ENCODE measurements at places on chromosomes 5 and 9. TPM values are rescaled to one million over a fixed set of nuclear protein-coding genes. Genes with fewer than 3 reads are reported as not detected.

F12 gene
- polyA plus RNA-seq = 0.28 TPM

DNA sequence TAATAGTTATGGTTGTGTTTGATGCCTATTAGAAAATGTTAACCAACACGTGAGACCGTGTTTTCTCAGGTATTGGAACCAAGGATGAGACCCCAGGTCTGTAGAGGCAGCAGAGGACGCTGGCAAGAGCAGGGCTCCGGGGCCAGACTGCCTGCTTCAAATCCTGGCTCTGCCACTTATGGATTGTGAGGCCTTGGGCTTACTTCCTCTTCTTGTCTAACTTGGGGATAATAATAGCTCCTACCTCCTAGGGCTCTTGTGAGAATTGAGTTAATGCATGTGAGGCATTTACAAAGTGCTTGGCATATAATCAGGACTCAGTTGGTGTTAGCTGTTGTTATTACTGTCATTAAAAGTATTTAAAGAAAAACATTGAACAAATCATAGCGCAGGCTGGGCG lies 85.5 kb upstream of the PITX1 start:
- DNase-seq = no peak
- H3K4me3 ChIP-seq = no peak overlapping the region
- H3K36me3 ChIP-seq = no peaks in the 10 kb centered on the region
- no peak overlapping the region for H3K27ac ChIP-seq
- no peaks in the 10 kb centered on the region for H3K4me1 ChIP-seq

GRCh38 chr5:35988529-35988928 lies 2.7 kb downstream of the UGT3A1 start:
- H3K4me3 ChIP-seq = no peak overlapping the region
- no peak overlapping the region for H3K27ac ChIP-seq
- DNase-seq = no peak
- H3K36me3 ChIP-seq = no peaks in the 10 kb centered on the region

DNA sequence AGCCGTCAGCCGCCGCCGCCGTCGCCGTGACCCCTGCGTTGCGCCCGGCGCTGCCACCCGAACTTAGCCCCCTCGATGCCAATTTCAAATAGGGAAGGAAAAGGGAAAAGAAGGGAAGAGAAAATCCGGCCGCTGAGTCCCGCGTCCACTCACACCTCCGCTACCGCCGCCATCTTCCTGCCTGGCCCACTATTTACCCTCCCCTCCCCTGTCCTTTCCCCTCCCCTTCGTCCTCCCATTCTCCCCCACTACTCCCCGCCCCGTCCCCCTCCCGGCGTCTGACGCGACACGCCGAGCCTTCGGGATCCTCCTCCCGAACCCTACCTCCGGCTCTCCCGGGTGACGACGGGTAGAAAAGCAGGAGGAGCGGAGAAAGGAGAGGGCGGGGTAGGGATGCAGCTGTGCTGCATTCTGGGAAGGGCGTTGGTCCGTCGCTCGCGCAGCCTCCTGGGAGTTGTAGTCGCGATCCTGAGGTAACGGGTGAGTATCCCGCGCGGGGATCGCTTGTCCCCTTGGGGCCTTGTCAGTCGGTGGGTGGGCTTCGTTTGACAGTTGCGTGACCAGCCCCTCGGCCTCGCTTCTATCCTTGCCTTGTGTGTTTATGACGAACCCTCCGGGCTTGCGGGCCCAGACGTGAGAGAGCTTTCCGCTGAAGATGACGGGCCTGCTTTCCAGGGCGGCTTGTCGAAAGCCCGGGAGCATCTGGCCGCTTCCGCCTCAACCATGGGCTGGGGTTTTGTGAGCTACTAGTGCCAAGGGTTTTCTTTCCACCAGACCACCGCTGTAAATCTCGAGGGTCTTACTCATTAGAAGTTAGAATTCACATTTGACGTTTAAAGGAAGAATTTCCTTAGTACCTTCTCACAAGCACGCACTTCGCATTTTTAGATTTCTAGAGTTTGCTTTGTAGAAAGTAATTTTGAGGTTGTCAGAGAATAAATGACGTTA lies at the start of the genes CERT1 and POLK:
CERT1 (minus strand) TSS at position 195 of the 948 bp plus-strand sequence. CDS start 422 bp downstream, outside the sequence.
POLK (plus strand) TSS at position 457 of the 948 bp plus-strand sequence.
- H3K27ac ChIP-seq = peak within 1 kb of the TSS; percentile 94
- H3K27me3 ChIP-seq = no peaks in the 10 kb centered on the region
- DNase-seq = peak; percentile 99
- H3K4me3 ChIP-seq = peak within 1 kb of the TSS; percentile 96
- H3K4me1 ChIP-seq = no peaks in the 10 kb centered on the region
- H3K36me3 ChIP-seq = peaks cover 4% of the 10 kb centered on the region

DNA sequence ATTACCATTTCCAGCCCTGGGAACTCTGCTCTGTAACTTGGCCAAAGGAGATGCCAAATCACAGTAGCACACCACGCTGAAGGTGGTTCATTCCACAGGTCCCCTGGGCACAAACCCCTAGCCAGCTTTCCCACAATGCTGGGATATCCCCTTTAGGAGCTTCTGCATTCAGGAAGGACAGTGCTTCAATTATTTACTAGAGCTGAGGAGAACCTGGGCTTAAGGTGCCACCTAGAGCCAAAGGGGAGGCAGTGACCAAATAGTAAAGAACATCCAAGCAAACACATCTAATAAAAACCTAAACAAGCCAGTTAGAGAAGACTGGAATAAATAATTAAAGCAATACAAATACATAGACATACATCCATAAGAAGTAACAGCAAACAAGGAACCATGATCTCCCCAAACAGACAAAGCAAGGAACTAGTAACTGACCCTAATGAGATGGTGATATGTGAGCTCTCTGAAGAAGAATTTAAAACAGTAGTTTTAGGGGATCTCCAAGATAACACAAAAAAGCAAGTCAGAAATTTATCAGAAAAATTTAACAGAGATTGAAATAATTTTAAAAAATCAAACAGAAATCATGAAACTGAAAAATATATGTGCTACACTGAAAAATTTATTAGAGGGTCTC lies 14.6 kb downstream of the KIF4B start:
- no peaks in the 10 kb centered on the region for H3K36me3 ChIP-seq
- H3K27ac ChIP-seq = no peak overlapping the region
- no peaks in the 10 kb centered on the region for H3K4me1 ChIP-seq

GRCh38 chr5:175484322-175484721 lies 6.0 kb downstream of the SFXN1 start:
- H3K27me3 ChIP-seq = no peaks in the 10 kb centered on the region
- no peaks in the 10 kb centered on the region for H3K36me3 ChIP-seq
- no peak for DNase-seq
- H3K4me1 ChIP-seq = peaks cover 5% of the 10 kb centered on the region

ASPN gene
- polyA plus RNA-seq = 8.9 TPM

DNA sequence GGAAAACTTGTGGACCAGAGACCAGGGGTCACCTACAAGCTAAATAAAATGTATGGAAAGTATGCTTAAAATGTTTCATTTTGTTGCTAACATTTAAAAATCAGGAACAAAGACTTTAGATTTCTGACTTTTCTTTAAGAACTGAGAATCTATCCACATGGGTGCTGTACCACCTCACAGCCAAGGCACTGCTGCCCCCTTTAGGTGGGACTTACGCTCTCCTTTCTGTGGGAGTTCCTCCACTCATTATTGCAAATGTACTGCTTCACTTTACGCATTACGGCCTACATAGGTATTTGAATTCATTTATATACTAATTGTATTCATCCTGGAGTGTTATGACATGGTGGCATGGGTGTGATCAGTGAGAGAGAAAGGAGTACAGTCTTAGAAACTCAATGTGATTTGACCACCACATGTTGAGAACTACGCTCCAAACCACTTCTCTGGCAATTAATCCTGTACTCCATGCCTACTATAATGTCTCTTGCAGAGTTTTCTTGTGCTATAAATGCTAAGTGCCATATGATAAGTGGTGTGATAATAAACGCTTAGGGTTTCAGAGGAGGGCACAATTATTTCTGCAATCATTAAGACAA lies 24.7 kb upstream of the CETN3 start:
- H3K4me3 ChIP-seq = no peak overlapping the region
- no peaks in the 10 kb centered on the region for H3K4me1 ChIP-seq
- no peak overlapping the region for H3K27ac ChIP-seq
- no peaks in the 10 kb centered on the region for H3K36me3 ChIP-seq

DNA sequence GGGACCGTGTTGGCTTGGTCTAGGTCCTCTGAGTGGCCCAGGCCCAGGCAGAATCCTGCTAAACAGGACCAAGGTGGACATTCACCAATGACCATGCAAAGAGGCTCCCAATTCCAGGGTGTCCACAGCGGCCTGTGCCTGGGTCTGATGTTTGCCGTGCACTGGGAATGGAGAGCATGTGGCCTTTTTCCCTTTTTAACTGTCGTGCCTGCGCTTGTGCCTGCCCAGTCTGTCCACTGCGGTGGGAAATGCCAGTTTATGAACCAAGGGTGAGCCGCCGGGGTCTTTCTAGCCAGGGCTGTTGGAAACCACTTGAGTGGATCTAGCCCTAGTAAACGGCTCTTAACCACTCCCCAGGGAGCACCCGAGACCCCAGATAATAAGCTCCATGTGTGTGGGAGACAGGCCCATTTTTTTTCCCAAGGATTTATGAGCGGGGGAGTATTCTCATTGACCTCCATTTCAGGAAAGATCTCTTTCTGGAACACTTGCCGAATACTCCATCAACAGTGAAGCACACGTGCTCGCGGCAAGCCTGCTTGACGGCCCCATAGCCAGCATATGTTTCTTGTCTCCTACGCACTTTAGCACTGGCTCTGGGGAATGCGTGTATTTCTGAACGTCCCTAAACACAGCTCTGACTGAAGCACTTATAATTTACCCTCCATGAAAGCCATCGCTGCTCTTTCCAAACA lies 93.2 kb upstream of the PHYKPL start:
- peak overlapping the region; percentile 14 for H3K27ac ChIP-seq
- H3K4me3 ChIP-seq = no peak overlapping the region
- no peaks in the 10 kb centered on the region for H3K36me3 ChIP-seq
- no peaks in the 10 kb centered on the region for H3K27me3 ChIP-seq
- H3K4me1 ChIP-seq = no peaks in the 10 kb centered on the region

DNA sequence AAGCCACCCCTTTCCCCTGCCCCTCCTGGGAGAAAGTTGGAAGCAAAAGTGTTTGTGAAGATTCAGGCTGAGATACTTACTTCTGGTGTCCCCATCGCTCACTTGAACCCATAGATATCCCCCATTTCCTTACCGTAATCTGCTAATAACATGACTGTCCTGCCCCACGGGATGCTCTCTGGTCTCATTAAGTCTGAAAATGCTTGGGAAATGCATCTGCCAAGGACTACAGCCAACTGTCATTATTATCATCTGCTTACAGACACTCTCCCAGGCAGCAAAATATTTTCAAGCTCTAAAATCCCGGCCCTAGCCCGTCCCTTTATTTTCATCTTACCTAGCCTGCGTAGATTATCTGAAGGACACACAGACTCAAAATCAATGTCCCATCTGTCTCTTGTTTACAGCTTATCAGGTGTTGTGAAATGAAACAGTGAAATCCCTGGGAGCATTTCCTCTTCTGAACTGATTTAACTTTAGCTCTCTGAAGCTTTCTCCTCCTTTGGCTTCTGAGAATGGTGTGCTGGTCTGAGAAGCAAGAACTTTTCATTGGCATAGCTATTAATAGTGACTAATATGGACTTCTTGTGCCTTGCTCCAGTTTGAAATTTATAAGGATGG lies 126.9 kb upstream of the OSMR start:
- H3K27ac ChIP-seq = no peak overlapping the region
- no peaks in the 10 kb centered on the region for H3K36me3 ChIP-seq
- H3K4me3 ChIP-seq = no peak overlapping the region
- H3K4me1 ChIP-seq = no peaks in the 10 kb centered on the region
- DNase-seq = no peak
- H3K27me3 ChIP-seq = no peaks in the 10 kb centered on the region

- no peaks in the 10 kb centered on the region for H3K36me3 ChIP-seq
- no peak overlapping the region for H3K4me3 ChIP-seq
- H3K27me3 ChIP-seq = no peaks in the 10 kb centered on the region
These were observed 286.7 kb downstream of the NFIB start for GRCh38 chr9:14027116-14027800.

GFRA3 gene
- 1.1 TPM for polyA plus RNA-seq

DNA sequence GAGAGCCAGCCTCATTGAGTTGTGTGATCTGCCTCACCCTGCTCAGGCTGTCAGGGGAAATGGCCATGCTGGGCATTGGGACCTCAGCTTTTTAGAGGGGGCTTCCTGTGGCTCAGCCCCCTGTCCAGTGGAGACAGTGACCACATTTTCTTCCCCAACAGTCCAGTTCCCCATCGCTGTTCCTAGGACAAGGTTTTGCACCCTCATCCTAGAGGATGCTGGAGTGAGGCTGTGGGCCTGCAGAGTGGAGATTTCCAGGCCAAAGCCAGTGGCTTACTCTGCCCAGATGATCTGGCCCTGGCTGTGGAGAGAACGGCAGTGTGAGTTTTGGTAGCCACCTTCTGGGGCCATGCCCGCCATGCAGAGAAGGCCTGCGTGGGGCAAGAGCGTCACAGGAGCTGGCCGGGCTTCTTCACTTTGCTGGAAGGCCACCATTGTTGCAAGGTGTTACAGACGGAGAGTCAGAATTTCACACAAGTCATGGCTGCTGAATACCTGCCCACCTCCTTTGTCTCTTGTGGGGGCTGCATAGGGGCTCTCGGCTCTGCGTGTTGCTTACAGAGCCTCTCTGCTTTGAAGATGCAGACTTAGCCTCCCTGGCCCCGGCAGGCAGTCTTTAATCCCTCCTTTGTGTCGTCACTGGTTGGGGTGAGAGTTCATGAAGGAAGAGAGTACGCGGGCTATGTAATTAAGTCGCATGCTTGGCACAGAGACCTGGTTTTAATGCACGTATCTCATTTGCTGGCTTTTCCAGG lies 35.2 kb upstream of the PITX1 start:
- H3K4me1 ChIP-seq = no peaks in the 10 kb centered on the region
- H3K27ac ChIP-seq = no peak overlapping the region
- no peaks in the 10 kb centered on the region for H3K36me3 ChIP-seq
- no peak for DNase-seq

GRCh38 chr9:122263699-122264349 lies 816 bp downstream of the RBM18 start:
- H3K4me1 ChIP-seq = peaks cover 14% of the 10 kb centered on the region
- peak overlapping the region; percentile 95 for H3K27ac ChIP-seq
- peaks cover 9% of the 10 kb centered on the region for H3K36me3 ChIP-seq

OLFML2A gene
- 6.3 TPM for polyA plus RNA-seq

DNA sequence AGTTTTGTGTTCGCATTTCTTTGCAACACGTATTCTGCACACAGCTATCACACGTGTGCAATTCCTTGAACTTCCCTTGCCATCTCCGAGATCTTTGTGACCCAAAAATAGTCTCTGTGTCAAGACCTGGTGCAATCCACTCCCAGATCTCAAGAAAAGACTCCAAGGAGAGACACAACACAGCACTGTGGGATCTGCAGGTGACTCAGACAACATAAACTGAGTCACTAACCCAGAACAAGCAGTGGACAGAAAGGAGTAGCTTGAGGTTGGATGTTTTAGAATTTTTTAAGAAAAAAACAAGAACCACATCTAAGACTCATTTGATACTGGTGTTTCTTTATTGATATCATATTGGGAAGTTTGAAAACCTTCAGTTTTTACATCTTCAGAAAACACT lies 396.9 kb downstream of the AGTPBP1 start:
- no peaks in the 10 kb centered on the region for H3K27me3 ChIP-seq
- no peak overlapping the region for H3K4me3 ChIP-seq
- no peak for DNase-seq
- no peaks in the 10 kb centered on the region for H3K4me1 ChIP-seq
- H3K27ac ChIP-seq = no peak overlapping the region

GRCh38 chr9:109779711-109780452 lies at the start of gene PALM2AKAP2:
Gene PALM2AKAP2, plus strand, starts transcription at chr9:109780198. Its CDS starts 291 bp downstream, at chr9:109780489.
- peak; percentile 52 for DNase-seq
- H3K27me3 ChIP-seq = no peaks in the 10 kb centered on the region
- no peaks in the 10 kb centered on the region for H3K4me1 ChIP-seq
